ENCODE measurements at places on chromosomes 6 and 20. TPM values are rescaled to one million over a fixed set of nuclear protein-coding genes. Genes with fewer than 3 reads are reported as not detected.

DNA sequence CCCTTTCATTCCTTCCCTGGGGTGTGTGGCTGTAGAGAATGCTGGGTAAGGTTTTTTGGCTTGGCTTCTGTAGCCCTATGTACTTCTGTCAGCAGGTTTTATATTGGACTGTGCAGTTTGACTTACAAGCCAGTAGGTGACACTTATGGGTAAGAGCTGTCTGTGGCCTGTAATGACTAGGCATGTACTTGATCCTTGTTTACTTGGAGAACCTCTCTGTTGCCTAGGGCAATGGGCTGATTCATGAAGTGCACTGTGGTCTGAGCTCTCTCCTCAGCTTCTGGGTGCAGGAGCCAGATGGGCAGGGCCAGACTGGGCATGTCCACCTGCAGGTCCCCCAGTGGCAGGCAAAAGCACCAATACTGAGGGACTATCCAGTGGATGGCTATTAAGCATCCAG lies 544.6 kb downstream of the ADGRB3 start:
- H3K27ac ChIP-seq, result no peak overlapping the region
- no peaks in the 10 kb centered on the region for H3K27me3 ChIP-seq
- no peaks in the 10 kb centered on the region for H3K4me1 ChIP-seq
- no peak for DNase-seq
- H3K36me3 ChIP-seq, result no peaks in the 10 kb centered on the region
- no peak overlapping the region for H3K4me3 ChIP-seq

DNA sequence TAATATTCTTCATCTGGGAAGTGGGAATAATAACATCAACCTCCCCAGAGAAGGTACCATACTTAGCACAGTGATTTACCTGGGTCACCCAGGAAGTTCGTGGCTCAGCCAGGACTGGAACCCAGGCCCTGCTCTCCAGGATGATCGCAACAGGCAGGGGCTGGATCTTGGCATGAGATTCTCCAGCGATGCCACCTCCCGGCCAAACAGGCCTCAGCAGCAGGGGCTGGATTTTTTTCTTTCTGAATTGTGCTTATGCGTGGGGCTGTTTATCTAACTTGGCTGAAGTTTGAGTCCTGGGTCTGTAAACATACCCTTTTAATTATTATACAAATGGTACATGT lies 129.5 kb upstream of the PTPN1 start:
- H3K36me3 ChIP-seq, result no peaks in the 10 kb centered on the region
- H3K4me3 ChIP-seq, result no peak overlapping the region
- no peaks in the 10 kb centered on the region for H3K27me3 ChIP-seq
- H3K4me1 ChIP-seq, result no peaks in the 10 kb centered on the region
- DNase-seq, result no peak

GRCh38 chr6:149028767-149029405 lies 282.1 kb downstream of the UST start:
- no peaks in the 10 kb centered on the region for H3K27me3 ChIP-seq
- no peaks in the 10 kb centered on the region for H3K4me1 ChIP-seq
- H3K36me3 ChIP-seq, result no peaks in the 10 kb centered on the region
- no peak overlapping the region for H3K27ac ChIP-seq

Gene DNMT3B
- total RNA-seq, result 0.44 TPM

Gene FANCE
- 3.5 TPM for total RNA-seq
